CD8-positive, alpha-beta memory T cell (primary cell): ENCODE measurements at places on chromosomes 12 and 14. TPM values are rescaled to one million over a fixed set of nuclear protein-coding genes. Genes with fewer than 3 reads are reported as not detected.

TGM1 gene
- total RNA-seq = 3.7 TPM

LALBA gene
- not detected for total RNA-seq

SSTR1 gene
- not detected for total RNA-seq

DBX2 gene
- not detected for total RNA-seq

GALNT9 gene
- total RNA-seq = not detected

RNASE1 gene
- 3.5 TPM for total RNA-seq

KLRC4 gene
- 16.2 TPM for total RNA-seq

MGP gene
- not detected for total RNA-seq

EEA1 gene
- total RNA-seq = 23.6 TPM

TGFB3 gene
- 2.6 TPM for total RNA-seq

RFX4 gene
- not detected for total RNA-seq

PLCZ1 gene
- total RNA-seq = not detected
